ENCODE measurements at places on chromosomes 3 and 15.

DNA sequence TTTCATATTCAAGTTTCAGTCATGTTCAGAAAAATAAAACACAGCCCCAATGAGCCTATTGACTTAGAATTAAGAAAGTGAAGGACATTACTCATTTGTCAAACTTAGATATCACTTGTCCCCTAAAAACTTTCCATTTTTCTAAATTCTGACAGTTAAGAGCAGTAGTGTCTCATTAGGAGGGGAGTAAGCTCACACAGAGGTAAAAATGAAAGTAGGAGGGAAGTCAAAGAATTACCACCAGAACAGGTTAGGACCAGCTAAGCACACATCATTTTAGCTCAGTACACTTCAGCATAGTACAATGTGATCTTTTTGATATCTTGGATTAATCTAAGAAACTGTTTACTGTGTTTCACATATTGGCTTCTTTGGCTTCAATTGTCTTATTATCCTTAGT is 64.3 kb downstream of the OSTN start:
- DNase-seq, result no peak

GRCh38 chr15:80554560-80554959 is 140.6 kb upstream of the ABHD17C start:
- DNase-seq, result no peak

DNA sequence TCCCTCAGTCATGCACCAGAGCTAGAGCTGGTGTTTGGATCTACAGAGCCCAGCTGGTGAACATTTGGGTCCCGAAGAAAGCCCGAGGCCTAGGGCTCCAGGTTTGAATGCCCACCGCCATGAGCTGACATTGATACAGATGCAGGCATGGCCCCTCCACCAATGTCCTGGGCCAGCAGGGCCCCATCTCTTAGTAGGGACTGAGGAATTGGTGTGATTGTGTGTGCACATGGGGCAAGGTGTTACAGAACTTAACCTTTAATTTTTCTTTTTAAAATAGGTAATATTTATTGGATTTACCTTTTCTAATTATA is 11.0 kb downstream of the PODXL2 start:
- DNase-seq, result no peak

- no peak for DNase-seq
These were observed 6.2 kb downstream of the H1-8 start for GRCh38 chr3:129549006-129549800.

- no peak for DNase-seq
These were observed 56.6 kb upstream of the KLF13 start for GRCh38 chr15:31269816-31270575.

DNA sequence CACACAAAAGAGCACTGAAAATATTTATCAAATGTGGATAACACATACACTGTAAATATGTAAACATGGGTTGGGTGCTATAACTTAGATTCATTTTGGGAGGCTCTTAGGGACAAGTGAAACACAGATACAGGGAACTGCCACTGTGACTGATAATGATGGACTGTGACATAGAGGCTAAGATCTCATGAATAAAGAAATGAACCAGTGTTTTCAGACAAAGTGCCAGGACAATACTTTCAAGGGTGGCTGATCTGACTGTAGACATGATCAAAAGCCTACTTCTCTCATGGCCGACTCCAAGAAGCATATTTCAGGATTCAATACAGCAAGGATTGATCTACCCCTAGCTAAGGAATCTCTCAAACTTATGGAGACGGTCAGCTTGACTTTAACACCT is 353.8 kb downstream of the FGF12 start:
- DNase-seq, result no peak

DNA sequence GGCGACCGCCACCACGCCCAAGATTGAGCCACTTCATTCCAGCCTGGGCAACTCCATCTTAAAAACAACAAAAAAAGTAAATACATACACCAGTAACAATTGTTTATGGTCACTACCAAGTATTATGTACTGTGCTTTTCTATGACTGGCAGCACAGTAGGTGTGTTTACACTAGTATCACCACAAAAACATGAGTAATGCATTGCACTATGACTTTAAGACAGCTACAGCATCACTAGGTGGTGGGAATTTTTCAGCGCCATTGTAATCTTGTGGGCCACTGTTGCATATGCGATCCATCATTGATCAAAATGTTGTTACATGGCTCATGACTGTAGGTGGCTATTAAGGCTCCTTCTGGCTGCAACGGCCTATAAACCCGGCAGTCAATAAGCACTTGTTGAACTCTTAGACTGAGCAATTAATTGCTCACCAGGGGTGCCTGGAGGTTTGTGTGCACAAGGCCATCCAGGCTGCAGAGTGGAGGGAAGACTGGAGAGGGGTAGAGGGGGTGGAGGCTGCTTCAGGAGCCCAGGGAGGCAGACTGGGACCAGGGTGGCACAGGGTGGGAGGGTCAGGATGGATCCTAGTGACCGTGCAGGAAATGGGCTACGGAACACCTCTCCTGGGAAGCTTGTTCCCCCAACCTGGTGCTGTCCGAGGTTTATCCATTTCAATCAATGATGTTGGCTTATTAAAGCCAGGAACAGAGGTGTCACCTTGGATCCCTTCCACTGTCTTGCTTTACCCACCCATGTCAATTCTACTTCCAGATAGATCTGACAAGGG is 17.9 kb upstream of the COPG1 start:
- no peak for DNase-seq

DNA sequence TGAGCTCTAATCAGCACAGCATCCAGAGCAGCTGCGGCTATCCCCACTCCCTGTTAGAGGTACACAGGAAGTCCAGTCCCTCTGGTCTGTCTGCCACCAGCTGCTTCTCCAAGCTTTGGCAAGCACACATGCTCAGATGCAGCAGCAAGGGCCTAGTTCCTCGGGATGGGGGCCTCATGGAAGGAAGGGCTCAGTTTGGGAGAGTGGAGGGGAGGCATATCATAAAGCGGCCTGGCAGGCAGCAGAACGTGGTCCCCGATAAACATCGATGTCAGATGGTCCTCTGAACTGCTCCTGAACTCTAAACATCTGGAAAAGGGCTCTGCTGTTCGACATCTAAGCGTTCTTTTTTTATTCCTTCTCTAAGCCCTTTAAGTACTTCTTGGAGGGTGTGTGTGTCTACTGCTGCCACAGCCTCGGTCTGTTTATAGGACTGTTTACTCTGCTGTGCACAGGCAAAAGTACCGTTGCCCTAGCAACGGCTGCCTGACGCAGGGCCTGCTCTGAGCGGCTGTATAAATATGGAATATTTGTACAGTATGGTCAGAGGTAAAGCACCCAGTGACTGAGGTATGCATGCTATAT is 74.6 kb downstream of the PRICKLE2 start:
- no peak for DNase-seq

GRCh38 chr15:43406189-43406588 is 35.3 kb downstream of the TUBGCP4 start:
- no peak for DNase-seq
